T-helper 17 cell (primary cell): ENCODE measurements at places on chromosomes 6 and 20.

GRCh38 chr6:142550310-142551063 lies 248.7 kb downstream of the ADGRG6 start:
- peaks cover 7% of the 10 kb centered on the region for H3K27me3 ChIP-seq
- peaks cover 9% of the 10 kb centered on the region for H3K4me1 ChIP-seq
- H3K4me3 ChIP-seq = no peak overlapping the region
- no peak overlapping the region for H3K27ac ChIP-seq
- no peak for DNase-seq

DNA sequence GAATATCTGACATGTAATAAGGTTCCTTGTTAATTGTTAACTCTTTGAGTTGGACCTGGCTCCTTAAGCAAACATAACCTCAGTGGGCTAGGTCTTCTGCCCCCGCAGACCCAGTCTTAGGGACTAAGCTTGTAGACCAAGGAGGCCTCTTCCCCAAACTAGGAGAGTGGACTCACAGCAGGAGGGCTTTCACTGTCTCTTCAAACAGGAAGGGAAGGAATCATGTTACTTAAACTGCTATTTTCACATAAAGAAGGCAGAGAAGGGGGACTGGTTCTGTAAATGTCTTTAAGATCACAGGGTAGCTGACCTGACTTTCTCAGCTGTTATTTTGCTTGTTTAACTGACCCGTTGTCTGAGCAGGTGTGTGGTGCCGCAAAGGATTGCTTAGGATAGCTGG lies 34.9 kb upstream of the PRDM1 start:
- no peaks in the 10 kb centered on the region for H3K36me3 ChIP-seq
- H3K27me3 ChIP-seq = no peaks in the 10 kb centered on the region
- no peak overlapping the region for H3K27ac ChIP-seq
- H3K4me1 ChIP-seq = peaks cover 18% of the 10 kb centered on the region
- no peak for DNase-seq
- H3K4me3 ChIP-seq = no peak overlapping the region

DNA sequence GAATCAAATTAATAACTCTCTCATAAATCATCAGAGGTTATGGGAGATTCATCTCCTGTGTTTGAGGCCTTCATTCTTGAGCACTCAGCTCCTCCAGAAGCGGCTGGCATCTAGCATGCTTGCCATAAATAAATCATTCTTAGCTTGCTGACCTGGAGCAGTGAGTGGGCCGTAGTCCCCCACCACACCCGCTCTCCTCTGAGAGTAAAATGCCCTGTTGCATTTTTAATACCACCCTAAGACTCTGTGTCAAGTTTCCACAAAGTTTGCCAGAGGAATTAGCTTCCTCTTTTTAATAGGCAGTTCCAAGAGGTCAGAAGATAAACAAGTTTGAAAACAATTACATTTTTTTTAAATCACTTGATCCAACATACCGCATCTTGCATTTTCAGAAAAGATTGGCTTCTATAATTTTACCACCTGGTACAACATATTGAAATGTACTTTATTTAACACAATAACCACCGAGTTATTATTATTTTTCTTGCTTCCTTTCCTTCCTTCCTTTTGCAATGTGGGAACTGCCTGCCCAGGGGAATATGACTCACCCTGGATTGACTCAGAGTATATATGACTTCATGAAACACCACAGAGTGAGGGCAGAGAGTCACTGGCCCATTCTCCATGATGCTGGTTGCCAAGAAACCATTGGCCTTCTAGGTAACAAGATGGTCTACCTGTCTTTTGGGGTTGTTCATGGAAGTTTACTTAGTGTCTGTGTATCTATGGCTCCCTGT lies 29.4 kb upstream of the CLIC5 start:
- peaks cover 19% of the 10 kb centered on the region for H3K27me3 ChIP-seq
- no peaks in the 10 kb centered on the region for H3K36me3 ChIP-seq
- no peak for DNase-seq
- no peak overlapping the region for H3K27ac ChIP-seq
- no peak overlapping the region for H3K4me3 ChIP-seq

- H3K36me3 ChIP-seq = peaks cover 2% of the 10 kb centered on the region
- H3K4me1 ChIP-seq = peaks cover 4% of the 10 kb centered on the region
- no peak for DNase-seq
Observed at GRCh38 chr6:11009353-11009752, 34.8 kb downstream of the ELOVL2 start.

GRCh38 chr6:121437851-121438651 lies 2.6 kb downstream of the GJA1 start:
- peaks cover 16% of the 10 kb centered on the region for H3K4me1 ChIP-seq
- peak overlapping the region; percentile 92 for H3K4me3 ChIP-seq
- peaks cover 2% of the 10 kb centered on the region for H3K36me3 ChIP-seq
- peaks cover 51% of the 10 kb centered on the region for H3K27me3 ChIP-seq
- no peak for DNase-seq

- peaks cover 35% of the 10 kb centered on the region for H3K4me1 ChIP-seq
- no peaks in the 10 kb centered on the region for H3K36me3 ChIP-seq
- peak overlapping the region; percentile 63 for H3K4me3 ChIP-seq
- no peaks in the 10 kb centered on the region for H3K27me3 ChIP-seq
Observed at GRCh38 chr6:157859775-157860504, 36.9 kb downstream of the SNX9 start.

- peaks cover 10% of the 10 kb centered on the region for H3K36me3 ChIP-seq
- no peak for DNase-seq
- H3K27ac ChIP-seq = no peak overlapping the region
- H3K4me1 ChIP-seq = peaks cover 2% of the 10 kb centered on the region
- no peaks in the 10 kb centered on the region for H3K27me3 ChIP-seq
Observed at GRCh38 chr6:1689141-1689540, 79.4 kb downstream of the FOXC1 start.

- no peak for DNase-seq
- H3K4me1 ChIP-seq = peaks cover 47% of the 10 kb centered on the region
- H3K27me3 ChIP-seq = no peaks in the 10 kb centered on the region
- H3K27ac ChIP-seq = peak overlapping the region; percentile 95
- no peaks in the 10 kb centered on the region for H3K36me3 ChIP-seq
- peak overlapping the region; percentile 82 for H3K4me3 ChIP-seq
Observed at GRCh38 chr6:11277275-11278206, 45.1 kb upstream of the NEDD9 start.

DNA sequence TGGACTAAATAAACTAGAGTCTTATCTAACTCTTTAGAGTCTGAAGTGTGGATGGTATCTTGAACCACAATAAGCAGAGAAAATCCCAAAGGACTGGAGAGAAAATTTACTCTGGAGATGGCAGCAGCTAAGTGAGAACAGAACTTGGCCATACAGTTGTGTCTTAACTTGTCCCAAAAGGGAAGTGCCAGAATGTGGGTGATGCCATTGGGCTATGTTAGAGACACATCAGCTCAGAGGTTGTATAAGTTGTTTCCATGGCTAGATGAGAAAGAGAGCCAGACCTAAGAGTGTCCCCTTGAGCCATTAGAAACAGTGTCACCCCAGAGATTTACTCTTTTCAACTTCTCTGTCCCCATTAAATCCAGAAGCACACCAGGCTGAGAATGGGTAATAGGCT lies 36.2 kb downstream of the FOXO3 start:
- peaks cover 37% of the 10 kb centered on the region for H3K4me1 ChIP-seq
- H3K27me3 ChIP-seq = no peaks in the 10 kb centered on the region
- no peaks in the 10 kb centered on the region for H3K36me3 ChIP-seq
- H3K4me3 ChIP-seq = no peak overlapping the region
- DNase-seq = no peak
- H3K27ac ChIP-seq = no peak overlapping the region

- peaks cover 3% of the 10 kb centered on the region for H3K36me3 ChIP-seq
- H3K4me1 ChIP-seq = peaks cover 38% of the 10 kb centered on the region
- H3K27me3 ChIP-seq = no peaks in the 10 kb centered on the region
Observed at GRCh38 chr6:42781796-42782688, at the start of gene BICRAL. TSS of gene BICRAL (plus strand) at chr6:42782052. CDS start at chr6:42822023, 39,971 bp downstream.

- no peaks in the 10 kb centered on the region for H3K27me3 ChIP-seq
- H3K4me1 ChIP-seq = peaks cover 8% of the 10 kb centered on the region
- H3K4me3 ChIP-seq = no peak overlapping the region
- no peak overlapping the region for H3K27ac ChIP-seq
Observed at GRCh38 chr6:4848382-4849068, 72.3 kb downstream of the CDYL start.

- H3K4me1 ChIP-seq = peaks cover 37% of the 10 kb centered on the region
- peak overlapping the region; percentile 0 for H3K27ac ChIP-seq
- no peaks in the 10 kb centered on the region for H3K27me3 ChIP-seq
- no peak for DNase-seq
- peak overlapping the region; percentile 88 for H3K4me3 ChIP-seq
- no peaks in the 10 kb centered on the region for H3K36me3 ChIP-seq
Observed at GRCh38 chr6:4778086-4778485, 1.9 kb downstream of the CDYL start.

- H3K4me1 ChIP-seq = no peaks in the 10 kb centered on the region
- peaks cover 21% of the 10 kb centered on the region for H3K27me3 ChIP-seq
- no peak for DNase-seq
Observed at GRCh38 chr6:24603241-24603640, 42.8 kb downstream of the KIAA0319 start.

DNA sequence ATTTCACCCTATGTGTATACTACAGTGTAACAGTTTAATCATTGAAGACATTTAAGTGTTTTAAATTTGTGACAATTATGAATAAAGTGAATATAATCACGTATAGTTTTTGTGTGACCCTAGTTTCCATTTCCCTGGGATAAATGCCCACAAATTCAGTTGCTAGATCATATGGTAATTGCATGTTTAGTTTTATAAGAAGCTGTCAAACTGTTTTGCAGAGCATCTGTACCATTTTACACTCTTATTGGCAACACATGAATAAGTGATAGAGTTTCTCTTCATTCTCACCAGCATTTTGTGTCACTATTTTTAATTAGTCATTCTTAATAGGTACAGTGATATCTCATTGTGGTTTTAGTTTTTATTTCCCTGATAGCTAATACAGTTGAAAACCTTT lies 7.3 kb downstream of the VTA1 start:
- no peak for DNase-seq
- H3K4me1 ChIP-seq = peaks cover 46% of the 10 kb centered on the region
- no peak overlapping the region for H3K27ac ChIP-seq
- H3K27me3 ChIP-seq = no peaks in the 10 kb centered on the region
- H3K4me3 ChIP-seq = no peak overlapping the region

DNA sequence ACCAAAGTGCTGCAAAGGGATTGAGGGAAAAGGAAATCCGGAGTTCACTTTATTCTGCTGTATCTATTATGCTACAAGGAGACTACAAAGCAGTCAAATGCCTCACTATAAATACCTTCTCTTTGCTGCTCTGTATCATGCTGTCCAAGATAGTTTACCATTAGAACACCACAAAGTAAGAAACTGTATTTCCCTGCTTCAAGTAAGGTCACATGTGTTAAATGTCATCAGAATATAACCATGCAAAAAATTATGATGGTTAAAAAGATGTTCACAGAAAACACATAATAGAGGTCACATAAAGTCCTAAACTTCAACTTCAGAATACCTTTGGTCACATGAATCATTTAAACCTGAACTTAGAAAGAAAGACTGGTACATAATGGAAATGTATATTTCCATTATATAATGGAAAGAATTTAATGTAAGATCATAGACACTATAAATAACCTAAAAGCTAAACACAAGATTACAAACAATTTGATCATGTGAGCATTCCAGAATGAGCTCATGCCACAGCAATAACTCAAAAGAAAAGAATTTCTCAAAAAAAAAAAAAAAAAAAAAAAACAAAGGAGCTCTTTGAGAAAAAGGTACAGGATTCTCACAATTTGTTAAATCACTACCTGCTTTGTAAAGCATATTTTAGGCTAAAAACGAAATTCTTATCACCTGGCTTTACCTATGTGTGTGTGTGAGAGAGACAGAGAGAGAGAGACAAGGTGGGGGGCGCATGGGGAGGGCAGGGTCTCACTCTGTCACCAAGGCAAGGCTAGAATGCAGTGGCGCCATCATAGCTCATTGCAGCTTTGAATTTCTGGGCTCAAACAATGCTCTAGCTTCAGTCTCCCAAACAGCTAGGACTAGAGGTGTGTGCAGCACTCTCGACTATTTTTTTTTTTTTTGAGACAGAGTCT lies 58.7 kb downstream of the KIF13A start:
- H3K4me3 ChIP-seq = no peak overlapping the region
- no peaks in the 10 kb centered on the region for H3K4me1 ChIP-seq
- no peak overlapping the region for H3K27ac ChIP-seq
- peaks cover 2% of the 10 kb centered on the region for H3K36me3 ChIP-seq

GRCh38 chr20:58870293-58871014 lies 17.9 kb downstream of the GNAS start:
- peaks cover 2% of the 10 kb centered on the region for H3K36me3 ChIP-seq
- H3K27ac ChIP-seq = no peak overlapping the region
- peak; percentile 48 for DNase-seq
- H3K27me3 ChIP-seq = peaks cover 5% of the 10 kb centered on the region
- peaks cover 6% of the 10 kb centered on the region for H3K4me1 ChIP-seq
- peak overlapping the region; percentile 61 for H3K4me3 ChIP-seq

DNA sequence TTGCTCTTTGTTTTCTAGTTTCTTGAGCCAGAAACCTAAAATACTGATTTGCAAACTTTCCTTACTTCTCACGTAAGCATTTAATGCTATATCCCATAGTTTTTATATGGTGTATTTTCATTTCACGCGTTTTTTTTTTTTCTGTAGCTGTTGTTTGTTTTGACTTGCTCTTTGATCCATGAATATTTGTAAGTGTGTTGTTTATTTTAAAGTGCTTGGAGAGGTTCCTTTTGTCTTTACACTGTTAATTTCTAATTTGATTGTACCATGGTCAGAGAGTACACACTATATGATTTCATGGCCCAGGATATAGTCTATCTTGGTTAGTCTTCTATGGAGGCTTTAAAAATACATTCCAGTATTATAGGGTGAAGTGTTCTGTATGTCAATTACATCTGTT lies 84.8 kb upstream of the RNF217 start:
- no peak for DNase-seq
- H3K4me3 ChIP-seq = no peak overlapping the region
- peaks cover 36% of the 10 kb centered on the region for H3K27me3 ChIP-seq
- H3K27ac ChIP-seq = no peak overlapping the region

DNA sequence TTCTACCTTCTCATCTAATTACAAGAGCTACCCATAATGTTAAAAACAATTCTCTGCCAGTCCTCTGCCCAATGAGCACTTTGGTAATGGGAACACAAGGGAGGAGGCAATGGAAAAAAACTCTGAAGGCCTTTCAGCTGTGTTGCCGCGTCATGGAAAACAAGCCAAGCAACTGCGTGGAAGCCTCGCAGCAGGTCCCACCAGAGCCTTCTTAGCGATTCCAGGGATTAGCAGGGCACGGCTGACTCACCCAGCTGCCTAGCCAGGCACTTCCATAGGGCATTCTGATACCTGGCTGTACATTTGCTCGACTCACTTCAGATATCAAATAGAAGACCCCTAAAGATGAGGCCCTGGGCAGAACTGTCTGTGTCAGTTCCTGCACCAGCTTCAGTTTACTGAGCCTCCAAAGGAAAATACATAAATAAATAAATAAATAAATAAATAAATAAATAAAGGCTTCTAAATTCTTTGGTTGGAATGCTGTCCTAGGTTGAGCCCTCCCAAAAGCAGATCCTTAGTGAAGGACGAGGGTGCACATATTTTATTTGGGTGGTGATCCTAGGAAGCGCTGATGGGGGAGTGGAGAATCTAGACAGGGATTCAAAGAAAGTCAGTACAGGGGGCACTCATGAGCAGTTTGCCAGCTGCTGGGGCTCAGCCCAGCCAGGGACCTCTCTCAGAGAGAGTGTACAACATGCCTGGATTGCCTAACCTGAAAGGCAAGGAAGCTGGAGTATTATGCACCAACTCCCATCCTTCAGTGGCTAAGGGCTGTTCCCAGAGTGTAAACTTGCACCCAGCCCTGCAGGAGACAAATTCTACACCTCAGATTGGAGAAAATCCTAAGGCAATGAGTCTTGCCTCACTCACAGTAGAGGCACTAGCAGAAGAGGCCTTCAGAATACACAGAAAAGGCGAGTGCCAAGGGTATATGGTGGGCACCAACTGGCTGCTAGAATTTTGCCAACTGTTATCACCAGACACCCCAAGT lies 18.2 kb downstream of the SNAP25 start:
- H3K36me3 ChIP-seq = no peaks in the 10 kb centered on the region
- no peak overlapping the region for H3K4me3 ChIP-seq
- no peak overlapping the region for H3K27ac ChIP-seq
- no peaks in the 10 kb centered on the region for H3K4me1 ChIP-seq
- DNase-seq = no peak
- peaks cover 42% of the 10 kb centered on the region for H3K27me3 ChIP-seq
